ENCODE measurements at places on chromosomes 3 and 15. TPM values are rescaled to one million over a fixed set of nuclear protein-coding genes. Genes with fewer than 3 reads are reported as not detected.

GRCh38 chr3:177146646-177147045 is 50.6 kb downstream of the TBL1XR1 start:
- DNase-seq = no peak

OR5K2 gene
- total RNA-seq = not detected

GRCh38 chr3:149299938-149300801 is 33.3 kb downstream of the TM4SF18 start:
- DNase-seq = no peak

GRCh38 chr3:98350082-98350481 is 3.6 kb upstream of the OR5K4 start:
- no peak for DNase-seq

DNA sequence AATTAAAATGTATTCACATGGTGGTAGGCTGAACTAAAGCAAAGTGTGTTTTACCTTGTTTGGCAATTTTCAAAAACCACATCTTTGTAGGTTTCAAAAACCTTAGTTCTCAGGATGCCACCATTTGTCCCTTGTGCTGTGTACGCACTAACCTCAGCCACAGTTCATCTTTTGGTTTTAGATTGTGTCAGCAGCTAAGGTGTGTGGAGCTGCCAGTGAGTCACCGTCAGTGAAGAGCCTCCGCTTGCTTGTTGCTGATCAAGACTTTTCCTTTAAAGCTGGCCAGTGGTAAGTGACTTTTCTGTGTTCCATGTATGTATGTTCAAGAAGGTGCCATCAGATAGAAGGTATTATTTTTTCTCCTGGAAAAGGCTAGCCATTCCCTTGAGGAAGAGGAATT is 21.1 kb downstream of the OXNAD1 start:
- no peak for DNase-seq

HRH1 gene
- 0.57 TPM for total RNA-seq

FBXL22 gene
- total RNA-seq = 10.9 TPM

DNA sequence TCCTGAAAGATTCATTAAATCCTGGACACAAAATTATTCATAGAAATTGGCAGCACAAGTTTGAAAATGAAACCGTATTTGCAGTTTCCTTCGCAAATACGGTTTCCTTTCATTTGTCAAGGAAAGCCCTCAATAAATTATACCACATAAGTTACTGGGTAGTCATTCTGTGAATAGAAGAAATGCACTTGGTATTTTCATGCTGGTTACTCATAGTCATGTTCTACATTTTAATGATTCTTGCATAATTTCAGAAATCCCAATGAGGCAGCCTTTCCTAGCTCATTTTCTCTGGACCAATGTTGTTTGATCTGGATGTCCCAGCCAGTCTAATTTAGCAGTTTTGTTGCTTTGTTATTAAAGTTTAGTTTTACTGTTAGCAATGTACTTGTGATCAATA is 43.2 kb downstream of the MINAR1 start:
- DNase-seq = no peak

DNA sequence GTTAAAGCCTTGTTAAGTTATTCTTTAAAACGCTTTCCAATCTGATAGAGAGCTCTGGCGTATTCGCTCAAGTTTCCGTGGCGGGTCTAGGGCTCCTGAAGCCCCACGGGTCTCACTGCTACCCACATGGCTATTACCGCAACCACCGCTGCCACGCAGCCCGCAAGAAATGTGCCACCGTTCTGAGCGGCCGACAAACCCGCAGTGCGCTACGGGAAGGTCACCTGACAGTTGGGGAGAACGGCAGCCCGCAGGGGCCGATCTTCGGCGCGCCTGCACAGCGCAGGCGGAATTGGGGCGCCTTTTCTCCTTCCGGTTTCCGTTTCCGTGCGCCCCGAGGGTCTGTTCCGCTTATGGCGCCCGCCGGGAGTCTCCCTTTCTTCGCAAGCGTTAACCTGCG is 76.6 kb upstream of the SNRPN start:
- peak; percentile 28 for DNase-seq

GRCh38 chr3:150062492-150062891 is 91.8 kb upstream of the PFN2 start:
- DNase-seq = no peak

ENTPD3 gene
- total RNA-seq = 0.77 TPM

- no peak for DNase-seq
These were observed 1.8 kb upstream of the ZNF385D start for GRCh38 chr3:21752749-21753347.

KNG1 gene
- total RNA-seq = 0.21 TPM

TGM5 gene
- not detected for total RNA-seq

GRCh38 chr3:20039466-20039764 is 831 bp upstream of the KAT2B start:
- DNase-seq = no peak

DNA sequence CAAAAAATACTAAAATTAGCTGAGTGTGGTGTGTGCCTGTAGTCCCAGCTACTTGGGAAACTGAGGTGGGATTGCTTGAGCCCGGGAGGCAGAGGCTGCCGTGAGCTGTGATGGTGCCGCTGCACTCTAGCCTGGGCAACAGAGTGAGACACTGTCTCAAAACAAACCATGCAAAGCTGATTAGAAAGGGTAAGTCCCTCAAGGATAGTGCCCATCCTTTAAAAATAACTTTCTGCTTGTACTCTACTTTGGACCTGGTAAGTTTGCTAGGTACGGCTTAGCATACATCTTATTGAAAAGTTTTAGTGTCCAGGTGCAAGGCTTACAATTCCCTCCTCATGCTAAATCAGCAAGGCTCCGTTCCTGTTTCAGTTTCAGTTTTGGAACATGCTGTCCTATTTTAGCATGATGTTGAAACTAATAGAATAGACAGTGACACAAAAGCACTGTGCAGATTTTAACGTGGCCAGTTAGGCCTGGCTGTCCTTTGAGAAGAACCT is 21.4 kb downstream of the FEM1B start:
- peak; percentile 19 for DNase-seq

DNA sequence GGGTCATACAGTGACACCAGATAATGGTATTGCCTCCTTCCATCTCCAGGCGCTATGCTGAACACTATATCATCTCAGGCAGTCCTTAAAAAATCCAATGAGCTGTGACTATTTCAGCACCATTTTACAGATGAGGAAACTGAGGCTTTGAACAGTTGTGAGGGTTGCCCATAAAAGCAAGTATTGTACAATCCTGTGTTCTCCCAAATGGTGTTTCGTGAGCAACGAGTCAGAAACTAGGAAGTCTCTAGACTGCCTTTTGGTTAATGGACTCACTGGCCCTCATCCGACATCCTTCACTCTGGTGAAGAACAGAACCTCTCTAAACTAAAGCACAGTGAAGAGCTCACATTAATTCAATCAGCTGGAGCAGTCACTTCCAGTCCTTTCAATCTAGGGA is 61.8 kb downstream of the ATP8B4 start:
- no peak for DNase-seq

KATNBL1 gene
- 20.0 TPM for total RNA-seq

DNA sequence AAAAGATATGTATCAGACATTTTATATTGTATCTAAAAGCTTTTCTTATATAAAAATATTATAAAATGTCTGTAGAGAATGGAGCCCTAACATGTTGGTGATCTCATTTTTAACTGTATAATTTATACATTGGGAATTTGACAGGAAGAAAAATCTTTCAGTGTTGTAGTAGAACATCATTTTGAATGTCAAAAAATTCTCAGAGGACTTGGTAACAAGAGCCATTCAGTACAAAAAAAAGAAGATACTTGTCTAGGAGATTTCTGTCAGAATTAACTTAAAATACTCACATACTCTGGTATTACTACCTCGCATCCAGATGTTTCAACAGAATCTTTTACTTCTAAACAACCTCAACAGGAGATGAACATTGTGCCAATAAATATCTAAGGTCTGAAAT is 1277.9 kb downstream of the ROBO2 start:
- DNase-seq = no peak

DNA sequence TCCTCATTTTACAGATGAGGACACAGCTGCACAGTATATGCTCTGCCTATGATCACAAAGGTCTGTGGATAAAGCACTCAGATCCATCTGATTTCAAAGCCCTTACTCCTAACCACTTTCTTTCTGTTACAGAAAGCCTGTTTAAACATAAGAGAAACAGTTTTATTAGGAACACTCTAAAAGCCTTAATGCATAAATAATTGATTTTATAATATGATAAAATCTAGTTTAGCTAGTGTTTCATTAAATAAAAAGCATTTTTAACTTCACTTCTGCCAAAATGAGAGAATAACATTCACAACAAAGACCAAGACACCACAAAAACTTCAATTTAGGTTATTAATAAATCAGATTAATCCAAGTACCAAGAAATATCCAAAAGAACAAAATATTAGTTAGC is 21.4 kb downstream of the SNX4 start:
- no peak for DNase-seq

- DNase-seq = no peak
These were observed 34.9 kb downstream of the RAB7A start for GRCh38 chr3:128760881-128761280.

PRSS50 gene
- total RNA-seq = 0.12 TPM

AHSG gene
- total RNA-seq = not detected

PLA2G4F gene
- 1.8 TPM for total RNA-seq
